Kasumi-1 (cell line): ENCODE measurements at places on chromosomes 12 and 14.

- DNase-seq, result no peak
These were observed 13.1 kb downstream of the ATXN3 start for GRCh38 chr14:92093320-92093719.

DNA sequence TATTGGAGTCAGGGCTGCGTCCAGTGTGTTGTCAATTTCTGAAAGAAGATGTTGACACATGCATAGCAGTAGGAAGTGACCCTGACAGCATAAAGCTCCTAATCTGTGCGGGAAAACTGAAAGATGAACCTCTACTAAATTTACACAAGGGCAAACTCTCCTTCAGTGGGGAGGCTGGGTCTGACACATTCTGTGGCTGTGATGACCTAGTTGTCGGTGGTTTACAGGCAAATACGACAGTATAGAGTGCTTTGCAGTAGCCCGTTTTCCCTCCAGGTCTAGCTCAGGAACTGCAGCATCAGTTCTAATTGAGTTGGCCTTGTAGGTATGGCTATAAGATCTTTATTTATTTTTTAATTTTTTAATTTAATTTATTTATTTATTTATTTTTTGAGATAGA, 14.8 kb upstream of the GABARAPL1 start:
- no peak for DNase-seq

- no peak for DNase-seq
These were observed 1949.4 kb upstream of the SEL1L start for GRCh38 chr14:83483063-83483462.

GRCh38 chr12:90940872-90941499, 14.0 kb downstream of the CCER1 start:
- peak; percentile 84 for DNase-seq

GRCh38 chr12:785706-786105, 33.3 kb downstream of the WNK1 start:
- no peak for DNase-seq

GRCh38 chr12:29638528-29638927, 141.0 kb upstream of the OVCH1 start:
- no peak for DNase-seq

- DNase-seq, result no peak
These were observed 21.8 kb downstream of the SLC15A4 start for GRCh38 chr12:128801879-128802391.

- DNase-seq, result peak; percentile 20
These were observed 18.1 kb upstream of the IGF1 start for GRCh38 chr12:102498471-102498870.

- DNase-seq, result no peak
These were observed 4.1 kb downstream of the TNFAIP2 start for GRCh38 chr14:103127356-103127755.

GRCh38 chr14:68927956-68928675, 51.0 kb downstream of the ACTN1 start:
- DNase-seq, result peak; percentile 27

GRCh38 chr12:57610554-57611107, 604 bp upstream of the ARHGEF25 start:
- no peak for DNase-seq

DNA sequence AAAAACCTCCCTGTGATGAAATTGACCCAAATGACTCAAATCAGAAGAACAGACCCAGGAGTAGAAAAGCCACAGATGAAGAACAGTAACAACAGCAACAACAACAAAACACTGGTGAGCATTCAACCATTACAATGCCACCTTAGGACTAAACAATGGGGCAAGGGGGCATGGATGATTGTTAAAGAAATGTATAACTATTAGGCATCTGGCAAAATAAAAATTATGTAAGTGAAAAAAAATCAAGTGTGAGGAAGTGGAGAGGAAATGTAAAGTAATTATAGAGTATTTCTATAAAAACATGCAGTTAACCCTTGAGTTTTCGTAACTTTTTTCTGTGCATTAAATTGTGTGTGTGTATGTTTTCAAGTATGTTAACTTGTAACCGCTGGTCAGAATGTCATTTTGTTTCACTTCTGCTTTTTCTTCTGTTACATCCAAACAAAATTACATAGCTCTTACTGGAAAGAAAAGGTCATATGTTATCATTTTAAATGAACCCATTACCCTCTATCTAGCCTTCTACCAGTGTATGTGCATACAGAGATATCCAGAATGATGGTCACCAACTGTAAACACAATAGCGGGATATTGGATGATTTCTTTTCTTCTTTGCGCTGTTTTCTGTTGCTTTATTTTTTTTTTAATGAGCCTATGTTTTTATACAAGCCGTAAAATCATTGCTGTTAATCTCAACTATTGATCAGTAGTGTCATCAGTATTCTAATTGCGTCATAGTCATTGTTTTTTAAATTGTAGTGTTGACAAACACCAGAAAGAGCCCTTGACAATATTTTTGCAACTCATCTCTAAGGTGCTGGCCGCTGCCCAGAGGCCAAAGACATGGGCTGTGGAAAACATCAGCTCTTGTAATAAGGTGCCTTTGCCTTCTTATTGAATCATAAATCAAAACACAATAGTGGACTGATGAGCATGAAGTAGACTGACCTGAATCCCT, 170.6 kb downstream of the CRADD start:
- DNase-seq, result peak; percentile 37

GRCh38 chr14:68834816-68835215, 41.9 kb upstream of the ZFP36L1 start:
- DNase-seq, result no peak

DNA sequence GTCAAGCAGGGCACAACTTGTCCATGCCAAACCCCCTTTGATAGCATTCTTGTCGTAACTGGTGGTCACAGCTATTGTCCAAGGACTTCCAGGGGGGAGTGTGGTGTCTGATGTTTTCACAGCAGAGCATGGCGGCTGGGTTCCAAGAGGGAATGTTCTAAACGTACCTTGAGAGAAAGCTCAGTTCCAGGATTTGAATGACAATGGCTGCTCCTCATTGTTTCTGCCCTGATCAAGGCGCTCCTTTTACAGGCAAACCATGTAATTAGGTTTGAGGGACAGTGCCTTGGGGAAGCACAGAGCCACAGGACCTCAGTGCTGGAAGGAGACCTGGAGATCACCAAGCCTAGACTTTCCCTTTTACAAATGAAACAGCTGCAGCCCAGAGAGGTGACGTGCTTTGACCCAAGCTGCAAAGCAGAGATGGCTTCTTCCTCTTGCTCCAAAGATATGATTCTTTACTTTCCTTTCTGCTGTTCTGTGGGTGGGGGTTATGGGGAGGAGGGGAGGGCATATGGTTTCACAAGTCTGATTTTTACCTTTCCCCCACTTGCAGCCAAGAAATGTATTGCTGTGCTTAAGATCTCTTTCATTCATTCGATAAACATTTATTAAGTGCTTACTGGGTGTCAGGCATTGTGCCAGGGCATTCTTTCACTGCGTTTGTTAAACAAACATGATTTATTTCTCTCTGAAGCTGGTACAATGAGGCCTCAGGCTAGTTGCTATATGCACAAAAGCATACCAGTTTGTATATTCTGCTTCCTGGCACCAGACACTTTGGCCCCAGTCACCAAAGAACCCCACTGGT, 172.8 kb downstream of the KTN1 start:
- no peak for DNase-seq

DNA sequence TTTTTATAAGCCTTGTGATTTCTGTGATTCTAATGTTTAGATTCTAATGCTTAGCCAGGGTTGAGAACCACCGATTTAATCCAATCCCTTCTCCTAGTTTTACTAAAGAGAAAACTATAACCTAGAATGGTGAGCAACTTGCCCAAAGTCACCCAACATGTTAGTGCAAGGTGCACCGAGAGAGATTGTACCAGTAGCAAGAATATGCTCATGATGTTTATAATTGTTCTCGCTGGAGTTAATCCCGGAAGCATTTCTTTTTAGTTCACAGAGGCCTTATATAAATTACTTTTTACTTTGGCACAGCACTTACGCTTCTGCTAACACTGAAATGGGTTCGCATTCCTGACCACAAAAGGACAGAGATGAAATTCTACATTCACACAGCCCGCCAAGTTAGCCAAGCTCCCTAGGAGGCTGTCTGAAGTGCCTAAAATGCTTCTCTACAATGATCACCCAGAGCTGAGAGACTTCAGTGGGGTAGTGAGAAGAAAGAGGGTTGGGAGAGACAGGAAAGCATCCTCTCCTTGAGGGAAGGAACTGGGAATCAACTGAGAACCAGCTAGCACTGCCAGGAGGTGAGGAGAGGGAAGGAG, 579 bp upstream of the BLOC1S1 start:
- no peak for DNase-seq

GRCh38 chr12:64404470-64405256, 471 bp downstream of the XPOT start:
- peak; percentile 67 for DNase-seq

DNA sequence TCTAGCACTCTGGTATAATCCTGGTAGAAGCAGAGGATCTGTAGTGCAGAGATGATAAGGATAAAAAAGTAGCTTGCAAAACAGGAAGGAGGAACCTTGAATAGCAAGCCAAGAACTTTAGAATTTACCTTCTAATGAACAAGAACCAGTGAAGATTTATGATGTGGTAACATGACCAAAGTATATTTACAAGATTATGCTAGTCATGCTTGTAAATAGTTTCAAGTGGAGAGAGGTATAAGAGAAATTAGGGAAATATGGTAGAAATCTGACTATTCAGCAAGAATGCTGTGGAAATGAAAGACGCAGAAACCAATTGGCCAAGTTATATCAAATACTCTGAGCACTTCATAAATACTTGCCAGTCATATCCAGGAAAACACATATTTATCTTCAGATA, 47.8 kb downstream of the ERGIC2 start:
- DNase-seq, result no peak

GRCh38 chr12:66742508-66743367, 63.9 kb upstream of the GRIP1 start:
- DNase-seq, result peak; percentile 26

DNA sequence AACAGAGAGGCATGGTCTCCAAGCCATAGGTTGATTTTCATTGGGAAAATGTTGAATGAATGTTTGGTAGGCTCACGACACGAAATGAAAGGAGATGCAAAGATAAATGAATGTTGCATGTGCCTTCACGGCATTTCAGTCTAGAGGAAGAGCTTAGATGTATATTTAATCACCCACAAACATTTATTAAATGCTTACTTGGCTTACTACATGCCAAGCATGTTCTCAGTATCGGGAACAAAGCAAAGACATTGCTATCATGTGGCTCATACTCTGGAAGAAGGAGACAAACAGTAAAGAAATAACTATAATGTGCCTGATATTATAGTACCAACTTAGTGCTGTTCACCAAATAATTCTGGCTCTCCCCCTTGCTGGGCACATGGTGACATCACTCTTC, 133.5 kb downstream of the LLPH start:
- no peak for DNase-seq

GRCh38 chr14:32480337-32480736, 151.2 kb downstream of the AKAP6 start:
- no peak for DNase-seq

DNA sequence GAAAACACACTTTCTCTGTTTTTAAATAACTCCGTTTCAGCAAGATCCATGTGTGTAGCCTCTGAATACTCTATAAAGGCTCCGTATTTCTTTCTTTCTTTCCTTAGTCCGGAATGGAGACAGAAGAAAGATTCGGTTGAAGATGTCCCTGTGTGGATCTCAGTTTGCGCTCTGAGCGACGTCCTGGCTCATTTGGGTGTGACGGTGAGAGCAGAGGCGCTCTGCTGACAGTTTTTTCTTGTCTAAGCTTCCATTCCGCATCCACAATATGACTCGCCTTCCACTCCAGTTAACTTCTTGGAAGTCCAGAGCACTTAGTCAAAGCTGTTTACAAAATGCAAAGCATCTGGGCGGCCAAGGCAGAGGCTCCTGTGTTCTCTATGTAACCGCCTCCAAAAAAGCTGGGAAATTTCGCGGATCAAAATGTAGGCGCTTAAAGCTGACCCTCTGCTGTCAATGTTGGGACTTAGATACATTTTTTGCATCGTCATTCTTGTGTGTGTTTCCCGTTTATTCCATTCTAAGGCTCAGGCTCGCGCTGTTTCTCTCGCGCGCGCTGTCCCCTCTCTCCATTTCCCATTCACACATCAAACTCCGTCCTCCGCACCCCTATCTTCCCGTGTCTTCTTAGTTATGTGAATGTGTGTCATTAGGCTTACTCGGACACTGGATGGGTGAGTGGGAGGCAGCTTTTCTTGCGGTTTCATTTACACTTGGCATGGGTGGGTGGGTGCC, 880 bp upstream of the FLRT2 start:
- DNase-seq, result no peak

DNA sequence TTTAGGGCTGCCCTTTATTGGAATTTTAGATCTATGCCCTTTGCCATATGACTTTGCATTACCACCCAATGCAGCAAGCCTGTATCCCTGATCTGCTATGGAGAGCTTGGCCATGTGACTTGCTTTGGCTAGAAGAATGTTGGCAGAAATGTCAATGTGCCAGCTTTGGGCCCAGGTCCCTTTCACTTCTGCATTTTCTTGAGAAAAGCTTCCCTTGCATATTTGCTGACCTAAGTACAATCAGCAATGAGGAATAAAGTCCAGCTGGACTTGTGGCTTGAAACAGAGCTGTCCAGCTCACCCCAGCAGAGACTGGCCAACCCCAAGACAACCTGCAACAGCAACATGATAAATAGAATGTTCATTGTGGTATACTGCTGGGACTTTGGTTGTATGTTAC, 135.9 kb downstream of the PAH start:
- DNase-seq, result no peak

GRCh38 chr12:13627536-13627935, 353.9 kb downstream of the GRIN2B start:
- DNase-seq, result no peak
